ENCODE measurements at places on chromosomes 4 and X.
A peak's percentile ranks its signal among the peaks of the same experiment; 100 is the strongest.

DNA sequence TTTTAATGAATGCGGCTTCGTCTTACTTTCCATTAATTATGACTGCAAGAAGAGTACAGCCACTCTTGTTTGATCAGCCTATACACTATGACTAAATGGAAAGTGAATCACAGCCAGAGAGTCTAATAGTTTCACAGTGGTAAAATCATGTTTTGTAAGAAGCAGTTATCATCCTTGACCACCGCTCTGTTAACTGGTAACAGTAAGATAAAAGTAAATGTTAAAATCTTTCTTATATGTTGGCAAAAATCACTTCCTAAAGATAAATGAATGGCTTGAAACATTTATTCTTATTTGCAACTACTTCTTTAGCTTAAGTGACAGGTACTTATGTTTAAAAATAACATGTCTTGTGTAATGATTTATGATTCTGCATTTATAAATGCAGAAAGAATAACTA lies 13.2 kb downstream of the GALNT7 start:
- peak; percentile 86 for DNase-seq

DNA sequence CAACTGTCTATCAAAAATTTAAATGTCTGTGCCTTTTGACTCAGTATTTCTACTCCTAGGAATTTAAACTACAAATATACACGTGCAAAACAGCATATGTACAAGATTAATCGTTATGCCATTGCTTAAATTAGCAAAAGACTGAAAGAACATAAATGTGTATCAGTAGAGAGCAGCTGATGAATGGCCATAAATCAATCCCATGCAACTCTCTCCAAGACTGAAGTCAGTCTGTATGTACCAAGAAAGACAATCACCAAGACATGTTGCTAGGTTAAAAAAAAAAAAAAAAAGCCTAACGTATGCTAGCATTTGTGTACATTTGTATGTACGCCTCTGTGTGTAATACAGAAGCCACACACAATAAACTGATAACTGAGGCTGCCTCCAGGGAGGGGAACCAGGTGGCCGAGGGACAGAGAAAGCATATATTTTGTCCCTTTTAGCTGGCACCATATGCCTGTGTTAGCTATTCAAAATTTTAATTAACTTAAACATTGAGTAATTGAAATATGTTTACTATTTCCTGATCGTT lies 130.7 kb downstream of the SH3KBP1 start:
- no peak for DNase-seq

DNA sequence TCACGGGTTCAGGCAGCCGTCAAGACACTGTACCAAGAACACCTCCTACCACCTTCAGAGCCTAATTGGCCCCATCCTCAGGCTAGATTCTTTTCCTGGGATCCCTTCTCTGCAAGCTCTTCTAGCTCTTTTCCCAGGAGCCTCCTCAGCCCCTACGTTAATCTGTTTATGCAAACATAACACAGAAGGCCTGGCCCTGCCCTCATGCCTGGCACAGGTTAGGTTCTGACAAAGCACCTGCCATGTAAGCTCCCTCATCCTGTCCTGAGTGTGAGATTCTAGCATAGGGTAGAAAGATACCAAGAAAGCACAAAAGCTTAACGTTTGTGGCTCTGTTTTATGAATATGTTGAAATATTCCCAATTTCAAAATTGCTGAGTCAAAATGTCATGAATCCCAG lies 93.6 kb downstream of the IRF2 start:
- no peak for DNase-seq

- DNase-seq, result no peak
These were observed 30.5 kb downstream of the CXCL8 start for GRCh38 chr4:73770917-73771316.
